ENCODE measurements at places on chromosomes 4 and X. TPM values are rescaled to one million over a fixed set of nuclear protein-coding genes. Genes with fewer than 3 reads are reported as not detected.

The PFKFB1 gene
- 0.16 TPM for total RNA-seq

The TIGD2 gene
- total RNA-seq = 2.4 TPM

The TFDP3 gene
- not detected for total RNA-seq

The TLR1 gene
- total RNA-seq = 3.4 TPM

The CCDC120 gene
- total RNA-seq = 1.2 TPM

The USO1 gene
- total RNA-seq = 87.7 TPM

Measured in Right ventricle myocardium superior (tissue), 1 donor.